ENCODE measurements at places on chromosomes 5 and 9.

DNA sequence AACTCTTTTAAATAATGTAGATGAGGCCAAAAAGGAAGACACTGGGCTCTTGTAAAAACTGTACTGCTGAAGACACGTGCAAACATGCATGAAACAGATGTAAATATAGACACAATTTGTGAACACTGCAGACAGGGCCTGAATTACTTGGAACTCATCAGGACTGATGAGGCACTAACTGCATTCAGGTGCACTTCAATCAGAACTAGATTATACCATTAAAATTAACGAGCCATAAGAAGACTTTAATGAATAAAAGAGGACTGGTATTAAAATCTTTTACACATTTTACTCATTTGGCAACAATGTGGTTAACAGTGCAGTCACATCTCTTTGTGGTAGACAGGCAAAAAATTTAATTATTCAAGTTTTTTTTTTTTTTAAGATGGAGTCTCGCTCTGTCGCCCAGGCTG, 13.4 kb upstream of the ZCCHC9 start:
- DNase-seq: no peak

GRCh38 chr9:33051144-33051543, 25.3 kb downstream of the SMU1 start:
- DNase-seq: no peak

GRCh38 chr5:155368490-155368889, 354.9 kb downstream of the KIF4B start:
- DNase-seq: no peak

DNA sequence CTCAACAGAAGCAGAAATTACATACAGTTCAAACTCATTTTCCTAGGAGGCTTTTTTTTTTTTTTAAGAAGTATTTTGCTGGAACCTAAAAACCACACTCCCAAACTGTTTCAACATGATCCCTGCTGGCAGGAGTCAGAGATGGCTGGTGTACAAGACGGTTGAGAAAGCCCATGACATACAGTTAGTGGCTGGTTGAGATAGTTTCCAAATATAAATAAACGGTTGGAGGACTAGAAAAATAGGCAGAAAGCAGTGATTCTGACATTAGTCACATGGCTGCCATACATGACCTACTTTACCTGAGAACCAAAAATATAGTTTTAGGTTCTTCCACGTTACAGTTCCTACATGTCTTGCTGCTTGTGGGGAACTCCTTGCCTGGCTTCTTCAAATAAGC, 31.7 kb upstream of the BASP1 start:
- no peak for DNase-seq

DNA sequence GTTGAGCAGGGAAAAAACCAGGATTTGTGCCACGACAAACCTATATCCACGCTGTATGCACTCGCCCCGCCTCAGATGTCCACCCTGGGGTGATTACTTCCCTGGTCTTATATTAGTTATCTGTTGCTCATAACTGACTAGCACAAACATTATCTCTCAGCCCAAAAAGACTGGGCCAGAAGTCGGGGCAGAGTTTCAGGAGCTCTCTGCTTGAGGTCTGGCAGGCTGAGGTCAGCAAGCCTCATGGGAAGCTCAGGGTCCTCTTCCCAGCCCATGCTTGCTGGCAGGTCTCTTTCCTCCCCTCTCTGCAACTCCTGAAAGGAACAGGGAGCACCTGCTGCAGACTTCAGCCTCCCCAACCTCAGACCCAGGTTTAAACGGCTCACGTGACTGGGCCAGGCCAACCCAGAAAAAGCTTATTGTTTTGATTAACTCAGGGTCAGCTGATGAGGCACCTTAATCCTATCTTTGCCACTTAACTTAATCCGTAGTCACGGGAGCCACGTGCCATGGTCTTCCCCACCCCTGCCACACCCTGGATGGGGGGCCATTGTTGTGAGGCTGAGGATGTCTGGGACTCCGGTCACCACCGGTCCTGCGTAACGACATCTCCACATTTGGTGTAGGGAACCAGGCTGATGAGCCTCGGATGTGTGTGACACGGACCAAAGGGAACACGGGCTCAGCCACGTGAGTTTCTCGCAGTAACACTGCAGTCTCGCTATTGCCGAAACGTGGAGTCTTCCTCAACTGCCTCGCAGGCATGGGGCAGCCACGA, 123.7 kb upstream of the IRX4 start:
- DNase-seq: no peak

DNA sequence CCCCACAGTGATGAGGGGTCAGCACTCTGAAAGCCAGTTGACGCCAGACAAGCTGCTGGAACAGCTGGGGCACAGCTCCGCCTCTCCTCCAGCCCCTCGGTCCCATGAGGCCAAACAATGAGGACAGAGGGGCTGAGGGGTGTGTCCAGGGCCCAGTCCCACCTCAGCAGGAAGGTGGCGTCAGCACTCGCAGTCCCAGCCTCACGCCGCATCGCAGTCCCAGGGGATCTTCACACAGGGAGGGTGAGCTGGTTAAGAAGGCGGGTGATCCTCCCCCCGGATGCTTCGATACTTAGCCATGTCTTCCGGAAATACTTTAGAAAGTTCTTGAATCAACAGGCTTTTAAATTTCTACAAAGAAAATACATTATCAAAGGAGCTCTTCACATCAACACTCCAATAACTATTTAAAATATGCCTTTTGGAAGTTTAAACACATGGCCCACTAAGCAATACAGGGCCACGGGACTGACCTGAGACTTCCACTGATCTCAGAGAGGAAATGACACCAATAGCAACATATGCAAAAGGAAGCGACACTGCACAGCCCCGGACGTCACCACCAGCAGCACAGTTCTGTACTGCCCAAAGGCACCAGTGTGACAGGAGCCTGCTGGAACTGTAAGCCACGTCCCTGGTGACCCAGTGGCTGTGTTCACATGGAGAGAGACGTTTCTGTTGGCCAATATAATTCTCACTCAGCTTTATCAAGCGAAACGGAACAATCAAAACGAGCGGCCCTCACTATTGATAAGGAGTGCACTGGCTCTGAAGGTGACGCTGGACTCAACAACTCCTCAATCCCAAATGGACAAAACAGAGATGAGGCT, 5.9 kb downstream of the MED10 start:
- no peak for DNase-seq

DNA sequence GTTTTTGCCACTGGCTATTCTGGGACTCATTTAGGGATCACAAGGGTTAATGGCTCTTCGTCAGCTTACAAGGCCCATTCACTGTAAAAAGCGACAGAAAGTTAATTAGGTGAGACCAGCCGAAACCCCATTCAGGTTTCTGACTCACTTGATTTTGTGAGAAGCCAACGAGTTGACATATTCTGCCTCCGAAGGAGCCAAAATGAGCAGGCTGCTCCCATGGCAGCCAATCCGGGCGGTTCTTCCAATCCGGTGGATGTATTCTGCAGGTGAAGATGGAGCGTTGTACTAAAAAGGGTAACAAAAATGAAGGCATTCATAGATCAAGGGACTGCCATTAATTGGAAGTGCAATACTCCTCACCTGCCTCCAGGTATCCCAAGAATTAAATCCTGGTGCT, 39.7 kb downstream of the DDX31 start:
- DNase-seq: no peak

GRCh38 chr9:21669701-21670100, 132.7 kb upstream of the MTAP start:
- DNase-seq: no peak

GRCh38 chr9:17870722-17871121, 291.9 kb downstream of the SH3GL2 start:
- DNase-seq: no peak

DNA sequence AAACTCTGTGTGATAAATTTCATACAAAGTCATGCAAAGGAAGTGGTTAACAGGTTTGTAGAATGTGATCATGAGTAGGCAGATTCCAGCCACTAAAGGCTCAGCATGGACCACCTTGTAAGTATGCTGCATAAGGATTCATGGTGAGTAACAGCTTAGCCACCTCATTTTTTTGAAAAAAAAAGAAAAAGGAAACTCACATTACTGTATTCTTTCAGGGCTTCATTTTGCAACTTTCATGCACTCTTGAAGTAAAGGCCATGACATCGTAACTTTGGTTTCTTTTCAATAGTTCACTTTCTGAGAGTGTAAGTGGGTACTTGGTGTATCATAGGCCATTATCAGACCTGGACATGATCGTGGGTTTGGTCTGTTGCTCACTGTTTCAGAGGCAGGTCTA, 175.1 kb downstream of the PCSK1 start:
- DNase-seq: no peak

- DNase-seq: no peak
Observed at GRCh38 chr5:148011398-148012137, 52.2 kb upstream of the SPINK5 start.

DNA sequence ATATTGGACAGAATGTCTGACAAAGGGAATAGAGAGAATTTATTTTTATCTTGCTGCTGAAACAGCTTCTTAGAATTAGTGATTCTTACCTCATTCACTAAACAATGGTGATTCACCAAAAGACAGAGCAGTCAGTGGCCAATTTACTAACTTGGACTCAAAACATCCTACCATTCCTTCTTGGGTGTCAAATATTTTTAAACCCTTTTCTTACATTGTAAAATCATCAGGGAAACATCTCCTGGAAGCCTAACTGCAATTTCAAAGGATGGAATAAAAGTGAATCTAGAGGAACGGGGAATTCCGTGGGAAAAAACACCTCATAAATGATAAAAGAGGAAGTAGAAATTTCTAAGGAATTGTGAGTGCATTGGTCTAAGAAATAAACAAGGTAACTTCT, 97.7 kb downstream of the LHFPL2 start:
- no peak for DNase-seq

DNA sequence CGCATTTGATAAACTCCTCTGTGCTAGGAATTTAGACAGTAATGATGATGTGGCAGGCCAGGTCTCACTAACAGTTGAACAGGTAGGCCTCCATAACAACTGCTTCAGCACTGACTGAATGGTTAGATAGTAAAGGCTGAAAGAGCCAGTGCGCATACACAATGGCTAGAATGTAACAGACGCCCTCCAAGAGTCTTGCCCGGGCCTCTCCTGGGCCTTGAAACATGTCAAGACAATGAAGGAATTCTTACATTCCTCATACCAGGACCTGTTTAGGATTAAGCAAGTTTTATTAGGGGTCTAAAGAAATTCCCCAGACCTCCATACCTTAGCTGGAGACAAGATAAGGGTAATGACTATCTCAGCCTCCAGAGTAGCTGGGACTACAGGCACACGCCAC, 6.7 kb upstream of the BICD2 start:
- no peak for DNase-seq

DNA sequence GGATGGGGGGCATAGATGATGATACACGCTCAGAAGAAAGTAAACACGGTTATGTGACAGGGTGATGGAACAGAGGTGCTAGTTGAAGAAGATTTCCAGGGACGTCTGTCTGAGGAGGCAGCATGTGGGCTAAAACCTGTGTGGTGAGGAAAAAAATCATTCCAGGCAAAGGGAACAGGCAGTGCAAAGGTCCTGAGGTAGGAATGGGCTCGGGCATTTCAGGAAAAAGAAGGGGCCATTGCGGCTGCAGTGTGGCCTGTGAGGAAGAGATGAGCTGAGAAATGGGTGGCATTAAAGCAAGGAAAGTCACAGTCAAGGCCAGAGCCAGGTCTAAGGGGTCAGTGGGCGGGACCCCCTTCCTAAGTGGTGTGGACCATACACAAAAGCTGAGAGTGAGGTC, 18.2 kb downstream of the TSPAN17 start:
- no peak for DNase-seq

DNA sequence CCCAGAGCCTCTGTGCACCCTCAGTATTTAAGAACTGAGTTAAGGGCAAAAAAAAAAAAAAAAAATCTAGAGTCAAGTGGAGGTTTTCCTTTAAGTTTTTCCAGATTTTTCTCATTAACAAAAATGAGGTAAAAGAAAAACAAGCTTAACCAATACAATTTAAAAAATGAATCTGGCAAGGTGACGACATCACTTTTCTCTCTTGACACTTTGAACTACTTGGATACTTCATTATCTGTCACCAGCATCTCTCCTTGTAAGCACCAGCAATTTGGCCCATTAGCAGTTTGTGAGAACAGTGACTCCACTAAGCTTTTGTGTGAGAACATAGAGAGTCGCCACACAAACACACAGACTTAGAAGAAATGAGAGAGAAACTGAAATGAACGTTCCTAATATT, 345.7 kb upstream of the SLC30A5 start:
- no peak for DNase-seq

GRCh38 chr9:81456431-81457006, 232.8 kb downstream of the TLE1 start:
- no peak for DNase-seq

DNA sequence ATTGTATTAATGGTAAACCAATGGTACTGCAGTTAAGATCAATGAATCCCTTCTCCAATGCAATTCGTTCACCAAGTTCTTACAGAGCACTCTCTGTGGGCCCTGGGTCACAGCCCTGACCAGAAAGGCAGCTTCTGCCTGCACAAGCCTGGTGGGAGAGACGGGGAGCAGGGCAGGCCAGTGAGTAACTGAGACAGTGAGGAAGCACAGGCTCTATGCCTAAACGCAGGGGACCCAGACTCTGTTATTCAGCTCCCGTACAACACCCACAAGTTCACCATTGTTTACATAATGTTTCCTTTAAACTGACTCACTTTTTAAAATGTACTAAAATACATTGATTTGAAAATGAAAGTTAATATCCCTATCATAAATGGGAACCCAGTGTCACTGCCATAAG, 40.5 kb upstream of the CTSL start:
- DNase-seq: no peak

- DNase-seq: no peak
Observed at GRCh38 chr9:116716438-116716837, 29.3 kb downstream of the TRIM32 start.

- no peak for DNase-seq
Observed at GRCh38 chr9:132531710-132532570, 50.5 kb upstream of the BARHL1 start.

GRCh38 chr9:19130436-19130835, 3.1 kb upstream of the PLIN2 start:
- no peak for DNase-seq

DNA sequence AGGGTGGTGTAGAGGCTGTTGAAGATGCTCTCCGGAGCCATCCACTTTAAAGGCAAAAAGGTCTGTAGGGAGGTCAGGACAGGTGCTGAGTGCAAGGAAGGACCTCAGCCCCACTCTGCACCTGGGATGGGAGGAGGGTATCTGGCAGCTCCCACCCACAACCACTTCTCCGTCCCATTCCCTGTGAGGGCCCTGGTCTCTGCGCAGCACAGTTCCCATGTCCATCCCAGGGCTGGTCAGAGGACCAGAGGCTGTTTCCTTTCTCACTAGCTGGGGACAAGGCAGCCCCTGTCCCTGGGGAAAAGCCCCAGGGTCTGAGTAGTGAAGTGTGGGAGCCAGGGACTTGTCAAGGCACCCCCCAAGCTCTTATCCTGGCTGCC, 33.7 kb upstream of the CSF1R start:
- DNase-seq: no peak
